ENCODE measurements at places on chromosomes 12 and 14.

- DNase-seq: no peak
Observed at GRCh38 chr12:76942267-76942666, 63.4 kb upstream of the CSRP2 start.

GRCh38 chr14:101654051-101654450 lies 92.8 kb downstream of the DIO3 start:
- DNase-seq: no peak

DNA sequence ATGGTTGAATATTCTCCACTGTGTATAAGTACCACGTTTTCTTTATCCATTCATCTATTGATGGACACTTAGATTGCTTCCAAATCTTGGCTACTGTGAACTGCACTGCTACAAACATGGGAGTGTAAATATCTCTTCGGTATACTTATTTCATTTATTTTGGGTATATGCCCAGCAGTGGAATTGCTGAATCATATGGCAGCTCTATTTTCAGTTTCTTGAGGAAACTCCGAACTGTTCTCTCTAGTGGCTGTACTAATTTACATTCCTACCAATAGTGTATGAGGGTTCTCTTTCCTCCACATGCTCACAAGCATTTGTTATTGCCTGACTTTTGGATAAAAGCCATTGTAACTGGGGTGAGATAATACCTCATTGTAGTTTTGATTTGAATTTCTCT lies 623.1 kb upstream of the LRFN5 start:
- no peak for DNase-seq

DNA sequence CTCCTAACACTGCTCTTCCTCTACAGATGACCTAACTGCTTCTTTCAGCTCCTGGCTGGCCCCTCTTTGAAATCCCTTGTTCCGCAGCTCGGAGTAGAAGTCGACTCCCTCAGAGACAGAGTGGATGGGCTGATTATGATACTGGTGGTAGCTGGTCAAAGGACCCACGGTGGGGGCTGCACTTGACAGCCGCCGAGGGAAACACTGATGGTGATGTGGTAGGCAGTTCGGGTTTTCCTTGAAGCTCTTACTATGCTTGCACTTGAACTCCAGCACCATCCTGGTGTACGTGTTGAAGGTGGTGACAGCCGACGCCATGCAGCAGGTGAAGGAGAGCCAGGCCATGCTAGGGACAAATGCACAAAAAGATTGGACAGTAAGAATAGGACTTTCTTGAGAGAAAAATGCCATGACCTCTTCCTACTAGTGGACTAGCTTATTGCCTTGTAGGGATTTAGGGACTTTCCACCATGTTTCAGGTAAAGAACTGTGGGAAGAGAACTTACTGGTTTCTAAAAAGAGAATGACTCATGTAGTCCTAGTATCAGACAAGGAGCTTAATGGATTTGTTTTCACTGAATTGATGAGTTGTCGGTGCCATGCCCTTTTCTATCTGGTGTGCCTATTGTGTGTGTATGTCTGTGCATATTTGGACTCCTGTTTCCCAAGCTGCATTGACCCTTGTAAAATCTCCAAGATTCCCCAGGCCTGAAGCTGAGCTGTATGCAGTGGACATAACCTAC lies 18.4 kb downstream of the GSG1 start:
- no peak for DNase-seq

GRCh38 chr12:59070322-59070933 lies 150.1 kb upstream of the LRIG3 start:
- no peak for DNase-seq

GRCh38 chr14:93146119-93146518 lies 30.4 kb upstream of the ITPK1 start:
- no peak for DNase-seq

DNA sequence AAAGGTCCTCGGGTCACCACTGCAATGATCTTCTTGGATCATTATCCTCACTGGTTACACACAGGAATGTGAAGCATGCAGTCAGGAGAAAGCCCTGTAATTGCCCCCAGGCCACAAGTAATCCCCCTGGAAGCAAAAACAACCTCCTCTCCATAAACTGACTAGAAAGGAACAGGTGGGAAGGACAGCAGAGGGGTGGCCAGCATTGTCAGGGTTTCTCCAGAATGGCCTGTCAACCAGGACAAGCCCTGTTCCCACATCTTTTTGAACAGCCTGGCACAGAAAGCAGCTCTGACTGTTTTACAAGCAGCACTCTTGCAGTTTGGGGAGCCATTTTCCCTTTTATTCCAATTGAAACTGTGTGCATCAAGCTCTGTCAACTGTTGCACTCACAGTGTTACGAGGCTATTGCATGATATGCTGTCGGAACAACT lies 36.1 kb downstream of the TMCC3 start:
- DNase-seq: no peak

GRCh38 chr14:104169005-104169698 lies 30.8 kb downstream of the KIF26A start:
- DNase-seq: no peak

DNA sequence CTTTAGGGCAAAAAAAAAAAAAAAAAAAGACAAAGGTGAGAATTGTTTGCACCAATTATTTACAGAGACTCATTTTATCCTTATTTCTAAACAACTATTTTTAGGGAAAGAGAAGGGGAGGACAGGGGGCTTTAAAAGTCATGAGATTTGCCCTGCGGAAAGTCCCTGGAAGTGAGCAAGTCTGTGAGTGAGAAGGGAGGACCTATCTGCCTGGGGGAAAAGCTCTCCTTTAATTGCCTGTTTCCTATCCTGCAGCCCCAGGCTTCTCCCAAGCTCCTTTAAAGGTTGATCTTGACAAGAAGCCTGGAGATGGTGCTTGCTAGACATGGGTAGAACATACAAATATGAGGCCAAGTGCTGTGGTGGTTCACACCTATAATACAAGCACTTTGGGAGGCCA lies 8.3 kb upstream of the CHST11 start:
- DNase-seq: no peak

GRCh38 chr12:118126119-118126757 lies 9.7 kb upstream of the PEBP1 start:
- no peak for DNase-seq

GRCh38 chr14:51024377-51024776 lies 70.5 kb downstream of the TRIM9 start:
- no peak for DNase-seq

GRCh38 chr14:101711041-101711856 lies 50.3 kb upstream of the PPP2R5C start:
- DNase-seq: no peak

DNA sequence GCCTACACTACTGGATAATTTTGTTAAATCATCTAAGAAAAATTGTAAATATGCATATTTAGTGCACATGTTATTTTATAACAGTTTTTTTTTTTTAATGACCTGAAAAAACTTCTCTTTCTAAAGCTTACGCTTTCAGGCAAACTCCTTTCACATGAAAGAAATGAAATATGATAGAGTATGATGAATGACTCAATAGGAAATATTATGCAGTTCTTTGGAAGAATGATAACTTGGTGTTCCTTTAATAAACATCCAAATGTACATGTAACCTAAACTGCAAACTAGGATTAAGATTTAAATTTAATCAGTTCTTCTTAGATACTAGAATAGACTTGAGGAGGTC lies 136.6 kb downstream of the FGD4 start:
- no peak for DNase-seq

- DNase-seq: no peak
Observed at GRCh38 chr12:81005606-81006005, 67.9 kb upstream of the LIN7A start.

DNA sequence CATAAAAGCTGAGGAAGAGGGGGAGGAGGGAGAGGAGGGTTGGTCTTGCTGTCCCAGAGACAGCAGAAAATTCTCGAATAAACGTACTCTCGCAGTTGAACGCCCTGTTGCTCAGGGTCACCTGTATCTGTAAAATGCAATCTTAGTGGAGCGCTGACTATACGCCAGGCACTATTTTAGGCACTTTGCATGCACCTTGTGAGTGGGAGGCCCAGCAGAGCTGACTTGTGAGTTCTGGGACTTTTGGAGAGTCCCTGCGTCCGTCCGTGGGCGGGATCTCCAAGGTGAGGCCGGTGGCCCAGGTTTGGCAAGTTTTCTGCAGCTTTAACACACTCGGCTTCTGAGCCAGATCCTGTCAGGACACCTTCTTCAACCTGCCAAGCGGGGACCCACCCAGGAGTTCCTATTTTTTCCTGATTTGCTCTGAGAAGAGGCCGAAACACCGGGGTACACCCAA lies 32.5 kb upstream of the PLEKHG6 start:
- DNase-seq: no peak

GRCh38 chr12:105947906-105948305 lies 190.8 kb downstream of the NUAK1 start:
- DNase-seq: no peak

DNA sequence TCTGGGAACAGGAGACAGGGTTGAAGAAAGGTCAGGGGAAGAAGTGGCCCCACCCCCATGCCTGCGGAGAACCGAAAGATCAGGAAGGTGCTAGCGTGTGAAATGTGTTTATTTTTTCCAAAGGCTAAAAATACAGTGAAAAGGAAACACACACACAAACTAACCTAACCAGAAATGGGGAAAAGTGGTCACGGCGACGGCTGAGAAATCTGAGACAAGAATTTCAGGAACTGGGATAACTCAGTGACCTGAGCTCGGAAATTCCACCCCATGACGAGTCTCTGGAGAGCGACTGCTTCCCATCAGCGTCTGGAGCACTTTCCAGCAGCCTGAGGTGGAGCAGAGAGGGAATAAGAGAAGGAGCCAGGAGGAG lies 16.6 kb upstream of the RND1 start:
- DNase-seq: no peak

DNA sequence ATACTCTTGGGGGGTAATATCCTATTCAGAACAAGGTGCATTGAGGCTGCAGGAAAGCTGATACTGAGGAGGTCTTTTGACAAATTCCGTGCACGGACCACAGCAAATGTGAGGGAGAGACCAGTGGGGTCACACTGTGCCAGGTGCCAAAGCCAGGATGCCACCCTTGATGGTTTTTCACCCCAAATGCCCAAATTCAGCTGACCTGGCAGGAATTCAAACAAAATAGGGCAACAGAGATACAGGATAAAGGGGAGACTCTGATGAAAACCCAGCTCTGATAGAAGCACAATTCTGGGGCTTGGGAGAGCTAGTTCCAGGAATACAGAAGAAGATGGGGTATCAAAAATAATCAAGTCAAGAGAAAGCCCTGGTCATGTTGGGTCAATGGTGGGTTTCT lies 55.3 kb downstream of the SLC8A3 start:
- no peak for DNase-seq

DNA sequence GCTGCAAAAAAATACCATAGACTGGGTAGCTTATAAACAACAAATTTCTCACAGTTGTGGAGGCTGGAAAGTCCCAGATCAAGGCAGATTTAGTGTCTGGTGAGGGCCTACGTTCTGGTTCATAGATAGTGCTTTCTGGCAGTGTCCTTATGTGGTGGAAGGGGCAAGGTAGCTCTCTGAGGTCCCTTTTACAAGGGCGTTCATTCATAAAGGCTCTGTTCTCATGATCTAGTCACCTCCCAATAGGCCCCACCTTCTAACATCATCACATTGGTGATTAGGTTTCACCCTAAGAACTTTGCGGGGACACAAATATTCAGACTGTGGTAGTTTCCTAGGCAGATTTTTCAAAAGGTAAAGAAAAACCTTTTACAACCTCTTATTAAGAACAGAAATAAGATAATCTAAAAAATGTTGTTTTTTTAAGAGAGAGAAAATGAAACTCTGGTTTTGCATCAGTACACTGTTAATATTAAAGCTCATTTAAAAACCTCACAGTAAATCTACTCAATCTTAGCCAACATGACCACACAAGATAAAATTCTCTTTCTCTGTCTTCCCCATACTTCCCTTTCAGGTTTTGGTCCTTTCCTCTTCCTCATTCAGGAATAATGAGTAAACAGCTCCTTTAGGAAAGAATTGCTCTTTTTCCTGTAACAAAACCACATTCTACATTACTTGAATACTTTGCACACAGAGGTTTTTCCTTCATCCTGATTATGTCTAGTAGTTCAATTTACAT lies 117.5 kb downstream of the UNC79 start:
- no peak for DNase-seq

- DNase-seq: no peak
Observed at GRCh38 chr12:128727999-128728398, 95.8 kb downstream of the SLC15A4 start.

DNA sequence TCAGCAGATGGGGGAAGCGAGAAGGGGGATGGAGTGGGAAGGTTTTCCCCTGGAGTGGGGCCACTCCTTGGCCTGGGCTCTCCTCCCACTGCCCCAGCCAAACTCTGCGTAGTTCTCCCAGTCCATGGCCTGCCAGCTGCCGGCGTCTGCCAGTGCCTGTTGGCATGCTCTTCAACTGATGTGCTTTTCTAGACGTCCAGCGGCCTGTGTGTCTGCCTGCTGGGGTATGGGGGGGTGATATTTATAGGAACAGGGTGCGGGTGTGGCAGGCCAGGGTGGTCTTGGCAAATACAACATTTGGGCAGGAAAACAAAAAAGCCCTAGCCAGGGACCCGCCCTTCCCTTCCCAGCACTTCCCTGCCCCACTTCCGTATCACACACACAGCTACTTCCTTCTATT lies 786.3 kb upstream of the NOVA1 start:
- no peak for DNase-seq

DNA sequence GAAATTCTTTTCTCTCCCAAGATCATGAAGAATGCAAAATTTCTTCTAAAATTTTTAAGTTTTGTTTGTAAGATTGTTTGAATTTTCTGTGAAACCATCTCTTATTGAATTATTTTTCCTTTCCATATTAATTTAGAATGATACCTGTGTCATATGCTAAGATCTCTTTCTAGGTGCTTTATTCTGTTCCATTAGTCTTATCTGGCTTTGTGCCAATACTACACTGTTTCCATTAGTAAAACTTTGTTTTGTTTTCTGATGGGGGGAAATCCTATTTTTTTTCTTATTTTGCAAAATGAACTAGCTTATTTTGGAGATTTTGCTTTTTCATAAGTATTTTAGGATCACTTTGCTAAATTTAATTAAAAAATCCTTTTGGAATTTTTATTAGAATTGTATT lies 193.9 kb downstream of the FUT8 start:
- no peak for DNase-seq

- DNase-seq: no peak
Observed at GRCh38 chr12:131980263-131980662, 30.5 kb downstream of the EP400 start.

DNA sequence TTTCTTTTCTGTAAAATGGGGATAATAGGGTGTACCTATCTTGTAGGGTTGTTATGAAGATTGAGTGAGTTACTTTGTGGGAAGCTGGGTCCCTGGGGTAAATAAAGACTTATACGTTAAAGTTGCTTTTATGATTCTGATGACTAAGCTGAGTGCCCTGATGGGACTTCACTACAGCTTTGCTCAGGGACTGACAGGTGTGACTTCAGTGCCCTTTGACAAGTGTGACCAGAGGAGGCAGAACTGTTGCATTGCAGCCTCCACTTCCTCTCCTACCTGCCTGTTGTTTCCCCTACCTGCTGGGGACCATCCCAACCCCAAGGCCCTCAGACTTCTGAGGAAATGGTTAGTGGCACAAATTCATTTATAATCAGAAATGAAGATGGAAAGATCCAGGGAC lies 119.3 kb downstream of the TSPAN9 start:
- DNase-seq: no peak

GRCh38 chr14:61620130-61620946 lies 75.0 kb upstream of the HIF1A start:
- no peak for DNase-seq

GRCh38 chr12:124007826-124008570 lies 35.0 kb downstream of the ZNF664 start:
- peak; percentile 54 for DNase-seq

GRCh38 chr12:49294804-49295081 lies 204 bp upstream of the PRPH start:
- no peak for DNase-seq

Measured in GF-D8 (cell line).